Epithelial cell of proximal tubule (primary cell): ENCODE measurements at places on chromosomes 3 and 15. TPM values are rescaled to one million over a fixed set of nuclear protein-coding genes. Genes with fewer than 3 reads are reported as not detected.

Gene TIPARP
- total RNA-seq, result 40.6 and 52.9 TPM in 2 replicates

DNA sequence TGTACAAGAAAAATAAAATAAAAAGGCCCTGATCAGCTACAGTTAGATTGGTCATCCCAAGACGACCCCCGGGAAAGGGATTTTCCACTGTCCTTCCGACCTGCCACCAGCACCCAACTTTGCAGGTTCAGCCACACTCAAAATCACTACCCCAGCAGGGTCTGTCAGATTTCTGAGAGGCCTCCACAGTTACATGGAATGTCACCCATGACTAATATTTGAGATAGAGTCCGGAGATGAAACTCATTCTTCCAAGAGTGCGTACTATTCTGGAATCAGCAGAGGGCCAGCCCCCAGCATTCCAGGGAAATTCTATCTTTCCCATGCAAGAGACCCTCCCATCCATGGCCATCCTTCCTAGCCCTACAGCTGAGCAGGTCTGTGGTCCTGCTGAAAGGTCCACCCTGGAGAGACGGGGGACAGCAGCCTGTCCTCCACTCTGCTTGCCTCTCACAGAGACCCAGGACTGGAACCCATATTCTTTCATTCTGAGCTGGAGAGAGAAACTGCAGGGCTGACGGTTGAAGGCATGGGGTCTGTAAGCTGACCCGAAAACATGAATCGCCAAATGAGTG, 5.8 kb downstream of the LIPC start:
- no peak for DNase-seq

Gene SLC24A5
- total RNA-seq, result not detected in 2 replicates

- DNase-seq, result no peak
These were observed 14.5 kb downstream of the CSRNP1 start for GRCh38 chr3:39138804-39139415.

Gene CLDN16
- 8.5 and 29.7 TPM in 2 replicates for total RNA-seq
